Hematopoietic multipotent progenitor cell (in vitro differentiated cells): ENCODE measurements at places on chromosomes 2 and 18.

GRCh38 chr18:36405611-36406010, 108.1 kb downstream of the FHOD3 start:
- DNase-seq, result no peak

DNA sequence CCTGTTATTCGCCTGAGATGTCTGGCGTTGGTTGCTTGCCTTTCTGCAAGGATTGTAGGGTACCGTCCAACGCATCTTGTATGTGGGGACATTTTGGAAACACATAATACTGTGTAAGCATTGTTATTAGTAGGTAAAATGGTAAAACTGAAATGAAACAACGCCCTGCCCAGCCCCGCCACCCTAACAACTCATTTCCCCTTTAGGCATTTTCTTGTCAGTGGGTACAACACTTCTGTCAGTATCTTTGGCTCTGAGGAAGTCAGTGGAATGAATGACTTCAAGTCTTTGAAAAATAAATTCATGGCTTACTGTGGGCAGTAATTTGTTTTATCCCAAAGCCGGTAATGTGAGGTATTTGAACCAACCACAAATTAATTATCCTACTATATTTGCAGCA, 86.0 kb downstream of the FMNL2 start:
- DNase-seq, result no peak

DNA sequence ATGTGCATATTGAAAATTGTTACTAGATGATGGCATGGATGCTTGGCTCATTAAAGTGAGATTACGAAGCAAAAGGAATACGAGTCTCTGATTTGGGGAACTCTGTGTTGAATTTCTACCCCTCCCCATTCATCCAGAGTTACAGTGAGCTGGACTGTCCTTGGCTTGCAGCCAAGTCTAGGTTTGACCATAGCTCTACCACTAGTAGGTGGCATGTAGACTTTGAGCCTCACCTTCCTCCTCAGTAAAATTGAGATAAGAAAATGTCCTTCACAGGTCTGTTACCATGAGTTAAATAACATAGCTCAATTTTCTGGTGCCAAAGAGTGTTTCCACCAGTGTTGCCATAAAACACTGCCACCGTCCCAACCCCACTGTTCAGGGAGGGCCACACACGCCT, 727.6 kb upstream of the ID2 start:
- no peak for DNase-seq

GRCh38 chr18:23619388-23619881, 33.1 kb upstream of the NPC1 start:
- DNase-seq, result peak; percentile 32

DNA sequence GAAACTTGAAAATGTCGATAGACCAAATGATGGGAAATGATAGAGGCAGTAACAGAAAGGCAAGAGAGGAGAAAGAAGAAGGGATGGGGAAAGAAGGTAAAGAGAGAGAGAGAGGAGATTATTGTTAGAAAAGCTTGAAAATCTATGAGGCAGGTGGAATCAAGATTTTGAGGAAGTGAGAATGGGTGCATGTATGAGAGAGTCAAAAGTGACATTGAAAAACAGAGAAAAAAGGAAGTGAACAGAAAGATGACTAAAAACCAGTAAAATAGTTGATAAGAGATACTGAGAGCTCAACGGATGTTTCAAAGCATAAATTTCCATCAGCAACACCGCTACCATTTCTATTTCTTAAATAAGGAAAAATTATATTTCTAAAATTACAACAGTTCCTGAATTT, 327.4 kb upstream of the CWC22 start:
- DNase-seq, result no peak

GRCh38 chr2:41872646-41873045, 175.2 kb upstream of the PKDCC start:
- no peak for DNase-seq

DNA sequence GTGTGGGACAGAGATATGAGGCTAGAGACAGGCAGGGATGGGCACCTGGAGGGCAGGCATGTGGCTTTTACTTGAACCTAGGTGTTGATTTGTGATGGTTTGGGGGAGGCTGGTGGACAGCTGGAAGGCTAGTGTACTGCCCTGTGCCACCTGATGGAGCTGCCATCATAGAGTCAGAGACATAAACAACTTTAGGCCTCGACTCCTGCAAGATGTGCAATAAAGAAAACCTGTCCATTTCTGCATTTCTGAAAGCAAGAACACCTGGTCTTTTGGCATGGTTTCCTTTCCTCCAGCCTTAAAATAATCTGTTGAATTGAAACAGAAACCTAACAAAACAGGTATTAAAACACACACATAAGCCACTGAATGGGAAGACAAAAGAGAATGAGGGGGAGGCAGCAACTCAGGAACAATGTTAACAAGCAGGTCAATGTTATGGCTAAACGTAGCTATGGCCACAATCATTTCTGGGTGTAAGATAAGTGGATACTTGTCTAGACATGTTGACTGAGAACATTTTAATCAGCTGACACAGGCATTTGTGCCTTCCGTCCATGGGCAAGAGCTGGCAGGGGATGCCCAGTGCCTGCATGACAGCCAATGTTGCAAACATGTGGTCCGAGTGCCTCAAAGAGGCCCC, 87.8 kb downstream of the KCTD1 start:
- no peak for DNase-seq

GRCh38 chr2:47004905-47005495, 89.4 kb upstream of the MCFD2 start:
- DNase-seq, result no peak

DNA sequence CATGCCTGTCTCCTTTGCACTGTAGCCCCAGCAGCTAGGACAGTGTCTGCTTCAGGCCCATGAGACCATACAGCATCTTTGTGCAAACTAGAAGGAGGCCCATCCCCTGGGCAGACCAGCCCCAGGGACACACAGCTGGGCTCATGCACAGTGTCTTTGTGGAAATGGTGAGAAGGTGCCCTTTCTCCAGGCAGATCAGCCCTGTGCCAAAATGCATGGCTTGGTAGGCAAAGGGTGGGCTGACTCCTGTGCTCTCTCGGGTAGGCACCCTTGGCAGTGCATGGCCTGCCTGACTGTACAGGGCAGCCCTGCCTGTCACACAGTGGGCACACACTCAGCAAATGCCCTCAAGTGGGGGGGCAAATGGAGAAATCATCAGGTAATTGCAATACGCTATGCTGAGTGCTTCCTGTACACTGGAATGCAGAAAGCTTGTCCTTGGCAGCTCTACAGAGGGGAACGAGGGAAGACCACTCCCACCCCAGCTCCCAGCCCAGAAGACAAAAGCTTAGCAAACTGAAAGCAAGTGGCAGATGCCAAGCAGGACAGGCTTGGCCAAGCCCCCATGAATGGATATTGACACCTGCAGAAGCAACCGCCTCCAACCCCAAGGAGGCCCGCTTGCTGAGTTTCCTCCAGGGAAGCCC, 21.6 kb downstream of the TNS1 start:
- no peak for DNase-seq

DNA sequence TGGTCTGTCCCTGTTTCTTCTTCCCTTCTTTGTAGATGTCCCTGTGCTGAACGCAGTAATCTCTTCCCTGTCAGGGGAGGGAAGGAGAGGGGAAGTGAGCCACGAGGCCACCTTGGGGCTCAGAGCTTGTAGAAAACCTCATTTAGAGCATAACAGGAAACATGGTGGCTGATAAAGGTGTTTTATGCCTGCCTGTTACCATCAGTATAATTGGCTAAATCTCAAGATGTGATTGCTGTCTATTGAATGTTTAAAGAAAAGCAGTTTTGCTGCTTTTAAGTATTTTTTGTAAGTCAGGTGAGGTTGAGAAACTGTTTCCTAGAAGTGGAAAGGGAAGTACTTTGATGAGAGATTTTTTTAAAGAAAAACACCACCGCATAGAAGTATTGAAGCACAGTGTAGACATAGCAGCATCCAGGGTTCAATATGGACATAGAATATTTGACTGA, 59.7 kb upstream of the PDK1 start:
- peak; percentile 36 for DNase-seq

GRCh38 chr2:197477797-197478196, 21.8 kb downstream of the HSPD1 start:
- DNase-seq, result no peak

GRCh38 chr2:142065700-142066099, 65.1 kb downstream of the LRP1B start:
- no peak for DNase-seq

- DNase-seq, result no peak
Measured at GRCh38 chr18:8911408-8912340, 190.8 kb upstream of the NDUFV2 start.

DNA sequence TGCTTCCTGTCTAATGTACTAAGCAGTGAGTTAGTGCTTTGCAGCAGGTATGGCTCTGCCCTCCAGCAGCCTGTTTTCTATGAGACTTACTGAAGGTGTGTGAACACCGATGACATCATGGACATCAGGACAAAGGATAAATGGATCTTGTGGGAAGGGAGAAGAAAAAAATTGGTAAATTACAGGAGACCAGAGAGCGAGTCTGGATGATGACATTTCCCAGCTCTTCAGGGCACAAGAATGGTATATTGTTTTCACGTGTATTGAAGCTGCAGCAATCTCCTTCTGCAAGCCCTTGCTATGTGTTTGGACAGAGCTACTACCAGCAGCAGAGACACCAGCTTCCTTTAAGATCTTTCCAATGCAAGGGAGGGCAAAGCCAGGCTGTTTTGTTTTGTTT, 47.2 kb downstream of the DCC start:
- no peak for DNase-seq

- no peak for DNase-seq
Measured at GRCh38 chr18:25516747-25517498, 165.0 kb upstream of the ZNF521 start.
